Stimulated activated CD8-positive, alpha-beta memory T cell treated with anti-CD3 and anti-CD28 coated beads, Interleukin-4, amount 100 ng/mL, for 4 hours (primary cell): ENCODE measurements at places on chromosomes 16 and 17.

- DNase-seq, result no peak
Observed at GRCh38 chr16:68744744-68745280, 7.7 kb downstream of the CDH1 start.

DNA sequence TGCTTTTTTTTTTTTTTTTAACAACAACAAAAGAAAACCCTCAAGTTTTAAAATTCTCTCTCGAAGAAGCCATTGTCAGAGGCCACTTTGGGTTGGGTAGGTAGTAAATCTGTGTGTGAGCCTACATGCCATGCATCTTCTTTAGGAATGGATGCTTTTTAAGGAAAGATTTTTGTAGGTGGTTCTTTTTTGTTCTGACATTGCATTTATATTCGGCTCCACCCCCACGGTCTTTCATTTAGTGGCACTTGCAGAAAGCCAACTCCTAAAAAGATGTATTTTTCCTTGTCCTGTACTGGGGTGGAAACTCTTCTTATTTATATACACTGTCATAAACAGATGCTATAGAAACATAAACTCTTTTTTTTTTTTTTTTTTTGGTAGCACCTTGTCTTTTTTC is 35.1 kb downstream of the KCNJ2 start:
- DNase-seq, result no peak

- DNase-seq, result no peak
Observed at GRCh38 chr17:75553295-75554110, 28.0 kb downstream of the LLGL2 start.

DNA sequence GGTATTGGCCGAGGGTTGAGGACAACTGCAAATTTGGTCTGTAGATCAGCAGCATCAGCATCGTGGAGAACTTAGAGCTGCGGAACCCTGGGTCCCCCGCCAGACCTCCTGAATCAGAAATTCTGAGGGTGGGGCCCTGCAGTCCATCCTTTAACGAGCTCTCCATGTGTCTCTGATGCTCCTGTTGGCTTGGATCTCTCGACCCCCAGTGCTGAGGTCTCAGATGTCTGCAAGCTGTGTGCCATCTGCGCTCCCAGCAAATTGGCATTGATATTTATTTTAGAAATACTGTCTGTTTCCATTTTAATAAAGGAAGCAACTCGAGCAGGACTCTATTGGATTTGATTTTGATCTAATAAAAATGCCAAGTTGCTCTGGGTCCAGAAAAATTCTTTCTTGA is 250.0 kb downstream of the KATNIP start:
- DNase-seq, result no peak

DNA sequence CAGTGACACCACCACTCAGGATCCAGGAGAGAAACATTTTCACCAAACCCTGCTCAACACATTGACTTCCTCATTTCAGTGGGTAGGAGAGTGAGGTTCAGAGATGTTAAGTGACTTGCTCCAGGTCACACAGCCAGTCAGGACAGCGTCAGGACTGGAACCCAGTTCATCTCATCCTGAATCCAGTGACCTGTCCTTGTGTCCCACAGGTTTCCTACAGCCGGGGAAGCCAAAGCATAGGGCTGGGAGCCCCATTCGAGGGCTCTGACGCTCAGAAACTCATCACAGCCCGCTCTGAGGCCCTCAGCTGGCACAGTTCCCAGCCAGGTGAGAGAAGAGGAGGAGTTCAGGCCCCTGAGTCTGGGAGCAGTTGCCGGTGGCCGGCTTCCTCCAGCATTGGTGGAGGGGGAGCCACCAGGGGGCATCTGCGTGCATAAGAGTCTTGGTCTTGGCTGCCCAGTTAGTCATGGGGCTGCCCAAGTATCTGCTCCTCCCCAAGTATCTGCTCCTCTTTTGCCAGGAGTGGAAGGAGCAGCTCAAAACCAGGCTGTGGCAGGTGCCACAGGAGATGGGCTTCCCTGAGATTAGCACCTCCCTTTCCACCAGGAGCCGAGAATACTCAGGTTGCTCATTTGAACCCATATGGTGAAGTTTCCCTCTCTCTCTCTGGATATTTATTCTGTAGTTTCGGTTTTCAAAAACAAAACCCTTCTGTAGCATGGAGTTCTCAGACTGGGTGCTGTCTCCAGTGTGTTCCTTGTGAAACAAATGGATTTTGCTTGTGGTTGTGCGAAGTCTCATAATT is 56.0 kb downstream of the TNFRSF13B start:
- DNase-seq, result no peak

DNA sequence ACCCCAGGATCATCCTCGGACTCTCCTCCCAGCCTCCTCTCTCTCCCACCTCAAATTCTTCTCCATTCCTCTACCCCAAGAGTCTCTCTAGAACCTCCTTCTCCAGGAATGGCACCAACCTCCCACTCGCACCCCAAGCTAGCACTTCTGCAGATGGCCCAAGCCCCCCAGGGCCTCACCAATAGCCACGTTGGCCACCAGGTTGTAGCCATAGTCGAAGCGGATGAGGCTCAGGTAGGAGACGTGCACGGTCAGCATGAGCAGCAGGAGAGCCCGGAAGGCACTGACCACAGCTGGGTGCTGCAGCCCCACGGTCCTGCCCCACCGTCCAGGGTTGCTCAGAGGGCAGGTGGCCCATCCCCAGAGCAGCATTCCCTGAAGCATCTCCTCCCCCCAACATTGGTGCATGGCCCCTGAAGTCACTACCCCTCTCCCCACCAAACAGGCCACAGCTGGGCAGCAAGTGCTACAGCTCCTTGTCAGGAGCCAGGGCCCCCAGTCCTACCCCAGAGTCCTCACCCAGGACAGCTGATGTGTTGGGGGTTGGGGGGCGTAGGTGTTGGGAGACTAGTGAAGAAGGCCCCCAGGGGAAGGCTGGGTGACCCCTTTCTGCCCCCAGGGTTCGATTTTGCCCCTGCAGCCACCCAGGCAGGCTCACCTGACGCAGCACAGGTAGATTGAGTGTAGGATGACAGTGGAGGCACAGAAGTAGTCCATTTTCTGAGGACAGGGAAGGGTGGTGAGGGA is 5.3 kb downstream of the PNMT start:
- DNase-seq, result no peak

- no peak for DNase-seq
Observed at GRCh38 chr17:77959926-77960521, 1.5 kb downstream of the TNRC6C start.

DNA sequence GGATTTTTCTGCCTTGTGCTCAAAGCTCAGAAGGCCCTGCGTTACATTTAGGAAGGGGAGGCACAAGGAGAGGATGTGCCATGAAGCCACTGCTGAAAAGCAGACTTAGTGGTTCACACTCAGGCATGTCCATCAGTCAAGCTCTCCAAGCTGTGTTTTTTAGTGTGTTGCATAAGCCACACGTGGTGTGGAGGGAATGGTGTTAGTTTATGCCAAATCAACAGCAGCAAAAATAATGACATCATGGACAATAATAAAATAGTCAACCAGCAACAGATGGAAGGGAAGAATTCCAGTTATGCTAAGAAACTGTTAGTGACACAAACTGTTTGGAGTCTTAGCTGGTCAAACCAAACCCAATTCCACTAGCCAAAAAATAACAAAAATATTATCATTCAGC is 438.3 kb downstream of the NPIPA7 start:
- no peak for DNase-seq

- DNase-seq, result no peak
Observed at GRCh38 chr16:50419116-50419515, 50.3 kb upstream of the BRD7 start.

DNA sequence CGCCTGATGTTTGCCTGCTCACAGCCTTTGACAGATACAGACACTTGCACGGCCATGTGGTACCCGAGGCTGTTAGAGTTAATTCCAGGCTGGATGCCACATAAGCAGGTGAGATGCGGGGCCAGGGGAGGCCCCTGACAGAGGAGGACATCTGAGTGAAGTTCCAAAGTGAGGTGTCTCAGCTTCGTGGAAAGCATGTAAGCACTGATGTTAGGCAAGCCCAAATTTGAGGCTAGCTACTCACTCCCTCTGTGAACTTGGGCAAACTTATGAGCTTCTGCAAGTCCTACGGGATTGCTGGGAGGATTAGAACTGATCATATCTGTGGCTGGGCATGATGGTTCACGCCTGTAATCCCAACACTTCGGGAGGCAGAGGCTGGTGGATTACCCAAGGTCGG is 39.3 kb upstream of the MARCHF10 start:
- DNase-seq, result no peak

DNA sequence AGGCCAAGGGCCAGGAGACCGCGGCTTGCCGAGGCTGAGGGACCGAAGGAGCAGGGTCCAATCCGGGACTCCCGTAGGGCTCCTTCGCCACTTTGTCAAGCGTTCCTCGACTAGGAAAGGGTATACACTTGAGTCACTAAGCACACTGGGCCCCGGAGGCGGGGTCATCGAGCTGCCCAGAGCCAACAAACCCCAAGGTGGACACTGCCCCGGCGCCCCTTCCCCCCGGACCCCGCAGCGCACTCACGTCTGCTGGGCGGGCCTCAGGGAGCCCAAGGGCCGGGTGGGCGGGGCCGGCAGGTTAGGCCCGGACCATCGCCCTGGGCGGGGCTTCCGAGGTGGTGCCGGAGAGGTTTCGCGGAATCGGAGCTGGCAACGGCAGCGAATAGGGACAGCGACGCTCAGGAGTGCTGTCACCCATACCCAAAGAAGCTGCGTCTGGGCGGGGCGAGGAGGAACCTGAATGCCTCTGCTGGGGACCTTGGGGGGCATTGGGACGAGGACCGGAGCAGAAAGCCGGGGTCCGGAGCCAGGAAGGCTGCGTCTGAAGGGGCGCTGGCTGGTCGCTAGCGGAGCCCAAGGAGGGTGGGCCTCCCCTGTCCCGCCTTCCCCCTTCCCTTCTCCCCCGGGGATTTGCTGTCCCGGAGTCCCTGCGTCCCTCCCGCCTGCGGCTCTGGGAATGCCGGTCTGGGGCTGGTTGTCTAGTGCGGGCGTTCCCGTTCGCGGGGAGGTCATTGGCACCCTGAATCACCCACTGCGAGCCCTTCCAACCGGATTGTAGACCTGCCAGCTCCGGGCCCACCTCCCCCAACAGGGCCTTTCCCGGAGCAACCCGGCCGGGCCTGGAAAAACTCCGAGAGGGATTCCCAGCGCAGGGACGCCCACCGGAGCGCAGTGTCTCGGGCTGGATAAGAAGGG is 118.2 kb upstream of the SMURF2 start:
- DNase-seq, result peak; percentile 46

- no peak for DNase-seq
Observed at GRCh38 chr16:64900019-64900418, 221.8 kb downstream of the CDH11 start.

DNA sequence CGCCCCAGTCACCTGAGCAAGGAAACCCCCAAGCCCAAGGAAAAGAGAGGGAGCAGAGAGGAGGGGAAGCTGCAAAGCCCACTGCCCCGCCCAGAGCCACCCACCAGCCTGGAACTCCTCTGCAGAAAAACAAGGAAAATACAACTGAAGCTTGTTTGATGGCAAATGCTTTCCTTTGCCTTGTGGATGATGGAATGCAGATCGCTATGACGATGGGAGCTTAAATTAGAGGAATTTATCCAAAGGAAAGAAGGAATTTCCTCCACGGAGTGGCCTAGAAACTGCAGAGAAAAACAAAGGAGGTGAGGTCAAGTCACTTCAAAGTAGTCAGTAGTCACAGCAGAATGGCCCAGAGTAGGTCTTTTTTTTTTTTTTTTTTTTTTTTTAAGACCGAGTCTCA is 31.5 kb upstream of the ASGR2 start:
- DNase-seq, result no peak

GRCh38 chr17:61371606-61372005 is 28.0 kb upstream of the TBX2 start:
- no peak for DNase-seq

DNA sequence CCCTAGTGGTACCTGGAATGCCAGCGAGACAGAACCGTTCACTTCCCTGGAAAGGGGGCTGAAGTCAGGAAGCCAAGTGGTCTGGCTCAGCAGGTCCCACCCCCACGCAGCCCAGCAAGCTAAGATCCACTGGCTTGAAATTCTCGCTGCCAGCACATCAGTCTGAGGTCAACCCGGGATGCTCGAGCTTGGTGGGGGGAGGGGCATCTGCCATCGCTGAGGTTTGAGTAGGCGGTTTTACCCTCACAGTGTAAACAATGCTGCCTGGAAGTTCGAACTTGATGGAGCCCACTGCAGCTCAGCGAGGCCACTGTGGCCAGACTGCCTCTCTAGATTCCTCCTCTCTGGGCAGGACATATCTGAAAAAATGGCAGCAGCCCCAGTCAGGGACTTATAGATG is 464.7 kb upstream of the TOM1L1 start:
- DNase-seq, result no peak

DNA sequence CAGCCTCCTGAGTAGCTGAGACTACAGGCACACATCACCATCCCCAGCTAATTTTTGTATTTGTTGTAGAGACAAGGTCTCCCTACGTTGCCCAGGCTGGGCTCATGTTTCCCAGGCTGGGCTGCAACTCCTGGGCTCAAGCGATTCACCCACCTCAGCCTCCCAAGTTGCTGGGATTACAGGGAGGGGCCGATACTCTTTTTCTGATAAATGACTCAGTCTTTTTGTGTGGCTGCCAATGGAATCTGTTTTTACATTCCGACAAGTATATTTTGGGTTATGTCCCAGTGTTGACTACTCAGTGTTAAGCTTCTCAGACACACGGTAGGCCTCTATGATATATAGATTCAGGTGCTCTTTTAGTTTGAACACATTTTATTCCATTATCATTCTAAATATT is 58.1 kb downstream of the SLFN11 start:
- no peak for DNase-seq

DNA sequence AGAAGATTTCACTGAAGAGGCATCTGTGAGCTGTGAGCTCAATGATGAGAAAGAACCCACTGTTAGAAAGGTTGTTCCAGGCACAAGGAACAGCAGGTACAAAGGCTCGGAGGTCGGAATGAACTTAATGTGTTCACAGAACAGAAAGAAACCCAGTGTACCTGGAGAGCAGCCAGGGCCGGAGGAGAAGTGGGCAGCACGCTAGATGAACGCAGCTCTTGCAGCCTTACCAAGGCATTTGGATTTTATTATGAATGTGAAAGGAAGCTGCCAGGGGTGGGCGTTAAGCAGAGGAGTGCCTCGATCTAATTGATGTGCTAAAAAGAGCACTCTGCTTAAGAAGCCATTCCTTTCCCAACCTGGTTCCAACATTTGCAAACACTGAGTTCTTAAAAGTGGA is 19.0 kb downstream of the EEF2K start:
- no peak for DNase-seq

GRCh38 chr17:39360537-39360936 is 40.9 kb downstream of the FBXL20 start:
- DNase-seq, result no peak

- no peak for DNase-seq
Observed at GRCh38 chr17:34261568-34262337, 6.7 kb downstream of the CCL2 start.

- no peak for DNase-seq
Observed at GRCh38 chr16:85431431-85432124, 181.5 kb upstream of the GSE1 start.

GRCh38 chr17:13601322-13601775 is 380 bp downstream of the HS3ST3A1 start:
- DNase-seq, result no peak

GRCh38 chr17:76872221-76872873 is 4.1 kb downstream of the MGAT5B start:
- DNase-seq, result no peak

GRCh38 chr17:64145375-64145750 is 15.4 kb upstream of the ERN1 start:
- no peak for DNase-seq
